ENCODE measurements at places on chromosomes 1 and 21. TPM values are rescaled to one million over a fixed set of nuclear protein-coding genes. Genes with fewer than 3 reads are reported as not detected.

TSPEAR gene
- 0.24 TPM for polyA plus RNA-seq

CELA3B gene
- not detected for polyA plus RNA-seq

CD244 gene
- 0.11 TPM for polyA plus RNA-seq

SLC25A34 gene
- 4.4 TPM for polyA plus RNA-seq

PTPRC gene
- polyA plus RNA-seq = 8.0 TPM

ANKRD34A gene
- 9.2 TPM for polyA plus RNA-seq

TRABD2B gene
- polyA plus RNA-seq = 3.1 TPM

C1orf141 gene
- polyA plus RNA-seq = 1.9 TPM

FCRL3 gene
- polyA plus RNA-seq = not detected

CORT gene
- polyA plus RNA-seq = 2.4 TPM

CFHR5 gene
- 1.1 TPM for polyA plus RNA-seq

TMEM125 gene
- 10.1 TPM for polyA plus RNA-seq

PTBP2 gene
- 71.7 TPM for polyA plus RNA-seq

NID1 gene
- 97.5 TPM for polyA plus RNA-seq

AADACL4 gene
- not detected for polyA plus RNA-seq

UBXN11 gene
- 39.1 TPM for polyA plus RNA-seq

LYSMD1 gene
- polyA plus RNA-seq = 17.9 TPM

COL11A1 gene
- 63.1 TPM for polyA plus RNA-seq

ADPRS gene
- polyA plus RNA-seq = 46.1 TPM

FAAH gene
- polyA plus RNA-seq = 34.3 TPM

GBP7 gene
- 0.14 TPM for polyA plus RNA-seq

GPR157 gene
- 0.44 TPM for polyA plus RNA-seq

S100A14 gene
- polyA plus RNA-seq = 0.39 TPM

S100A8 gene
- 1.3 TPM for polyA plus RNA-seq

NUP133 gene
- polyA plus RNA-seq = 41.2 TPM

HRNR gene
- 0.59 TPM for polyA plus RNA-seq

OLIG2 gene
- polyA plus RNA-seq = 143 TPM

LDLRAD1 gene
- polyA plus RNA-seq = not detected

MFAP2 gene
- 107 TPM for polyA plus RNA-seq

LCE1E gene
- polyA plus RNA-seq = not detected

TLR5 gene
- 4.8 TPM for polyA plus RNA-seq

CERS2 gene
- polyA plus RNA-seq = 176 TPM

FCGR3B gene
- 0.53 TPM for polyA plus RNA-seq

F3 gene
- 97.1 TPM for polyA plus RNA-seq

HSPA6 gene
- 0.93 TPM for polyA plus RNA-seq

HCRTR1 gene
- polyA plus RNA-seq = 4.2 TPM

LRRC38 gene
- 4.8 TPM for polyA plus RNA-seq

MYOC gene
- 1.2 TPM for polyA plus RNA-seq

LRRC8B gene
- 21.3 TPM for polyA plus RNA-seq

All from spinal cord (tissue), 10 donors.